Fibroblast of lung (primary cell): ENCODE measurements at places on chromosomes 1 and 21. TPM values are rescaled to one million over a fixed set of nuclear protein-coding genes. Genes with fewer than 3 reads are reported as not detected.

The WNT2B gene
- total RNA-seq = 1.5 and 3.5 TPM in 2 replicates

The NUP210L gene
- under 0.01 and 0.17 TPM in 2 replicates for total RNA-seq

The SPRR2D gene
- not detected in 2 replicates for total RNA-seq

The PDE9A gene
- 1.8 TPM in 2 replicates for total RNA-seq
